ENCODE measurements at places on chromosomes 4 and X. TPM values are rescaled to one million over a fixed set of nuclear protein-coding genes. Genes with fewer than 3 reads are reported as not detected.

Gene DAPP1
- 38.8 TPM for total RNA-seq

- DNase-seq = no peak
- H3K4me1 ChIP-seq = no peaks in the 10 kb centered on the region
- H3K36me3 ChIP-seq = no peaks in the 10 kb centered on the region
- no peaks in the 10 kb centered on the region for H3K27me3 ChIP-seq
- no peak overlapping the region for H3K4me3 ChIP-seq
These were observed 278.1 kb downstream of the NKX6-1 start for GRCh38 chr4:84220990-84221389.

DNA sequence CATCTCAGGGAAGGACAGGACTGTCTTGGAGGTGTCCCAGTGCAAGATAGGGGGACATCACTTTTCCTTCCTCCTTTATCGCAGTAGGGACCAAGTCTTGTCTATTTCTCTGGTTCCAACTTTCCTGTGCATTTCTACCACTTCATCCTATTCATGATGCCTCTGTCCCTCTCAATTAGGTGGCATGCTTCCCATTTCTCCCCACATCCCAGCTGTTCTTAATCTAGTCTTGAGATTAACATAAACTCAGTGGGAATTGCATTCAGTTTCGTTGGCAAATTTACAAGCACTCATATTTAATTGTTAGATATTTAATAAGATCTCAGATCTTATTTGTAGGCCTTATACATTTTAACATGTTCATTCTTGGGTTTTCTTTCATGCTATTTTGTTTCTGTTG lies 15.7 kb upstream of the ODAM start:
- no peak for DNase-seq
- H3K27ac ChIP-seq = no peak overlapping the region
- no peaks in the 10 kb centered on the region for H3K36me3 ChIP-seq
- no peak overlapping the region for H3K4me3 ChIP-seq

Gene RAI2
- 0.17 TPM for total RNA-seq

GRCh38 chrX:134543288-134543687 lies 83.3 kb downstream of the HPRT1 start:
- no peak overlapping the region for H3K27ac ChIP-seq
- peaks cover 3% of the 10 kb centered on the region for H3K27me3 ChIP-seq
- H3K36me3 ChIP-seq = no peaks in the 10 kb centered on the region
- no peak overlapping the region for H3K4me3 ChIP-seq
- H3K4me1 ChIP-seq = peaks cover 15% of the 10 kb centered on the region

- DNase-seq = no peak
- peaks cover 6% of the 10 kb centered on the region for H3K4me1 ChIP-seq
- no peak overlapping the region for H3K4me3 ChIP-seq
- H3K27me3 ChIP-seq = no peaks in the 10 kb centered on the region
- no peak overlapping the region for H3K27ac ChIP-seq
These were observed 51.6 kb downstream of the ATP8A1 start for GRCh38 chr4:42605264-42605663.

DNA sequence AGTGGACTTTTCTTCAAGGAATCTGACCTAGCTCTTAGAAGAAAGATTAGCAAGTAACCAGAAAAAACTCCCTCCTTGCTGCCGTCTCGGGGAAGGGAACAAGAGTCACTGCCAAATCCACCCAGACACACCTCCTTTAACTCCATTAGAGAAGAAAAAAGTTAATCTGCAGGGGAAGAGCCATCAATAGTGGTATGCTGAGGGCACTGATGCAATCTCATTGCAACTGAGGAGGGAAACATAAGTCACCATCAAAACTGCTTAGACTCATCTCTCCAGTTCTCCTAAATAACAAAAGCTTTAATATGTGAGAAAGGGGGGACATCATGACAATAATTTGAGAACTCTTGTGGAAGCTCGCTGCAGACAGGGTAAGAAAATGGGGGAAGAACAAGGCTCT lies 49.3 kb upstream of the MAGED4B start:
- no peaks in the 10 kb centered on the region for H3K27me3 ChIP-seq
- no peaks in the 10 kb centered on the region for H3K36me3 ChIP-seq
- no peak overlapping the region for H3K27ac ChIP-seq
- H3K4me3 ChIP-seq = no peak overlapping the region

Gene FREM3
- total RNA-seq = not detected

- H3K4me1 ChIP-seq = no peaks in the 10 kb centered on the region
- H3K27ac ChIP-seq = no peak overlapping the region
- H3K27me3 ChIP-seq = peaks cover 2% of the 10 kb centered on the region
- no peak overlapping the region for H3K4me3 ChIP-seq
These were observed 4.7 kb upstream of the IL1RAPL1 start for GRCh38 chrX:28582511-28582910.

DNA sequence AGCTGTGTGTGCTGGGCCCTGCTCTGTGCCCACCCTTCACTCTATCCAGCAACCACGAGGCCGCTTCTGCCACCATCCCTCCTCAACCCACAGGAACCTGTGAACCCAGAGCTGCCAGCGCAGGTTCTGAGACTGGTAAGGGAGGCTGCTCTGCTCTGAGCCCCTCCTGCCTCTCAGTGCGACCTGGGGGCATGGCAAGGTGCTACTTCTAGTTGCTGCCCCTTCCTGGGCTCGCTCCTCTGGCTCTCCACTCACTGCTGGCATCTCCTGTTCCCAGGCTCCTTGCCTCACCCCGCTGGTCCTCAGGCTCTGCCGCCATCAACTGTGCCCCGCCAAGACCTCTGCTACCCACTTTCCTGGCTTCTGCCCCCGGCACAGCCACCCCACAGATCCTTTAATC lies 39.3 kb downstream of the RNF212 start:
- no peak overlapping the region for H3K27ac ChIP-seq
- peaks cover 5% of the 10 kb centered on the region for H3K4me1 ChIP-seq
- no peak overlapping the region for H3K4me3 ChIP-seq
- no peak for DNase-seq
- peaks cover 14% of the 10 kb centered on the region for H3K27me3 ChIP-seq

DNA sequence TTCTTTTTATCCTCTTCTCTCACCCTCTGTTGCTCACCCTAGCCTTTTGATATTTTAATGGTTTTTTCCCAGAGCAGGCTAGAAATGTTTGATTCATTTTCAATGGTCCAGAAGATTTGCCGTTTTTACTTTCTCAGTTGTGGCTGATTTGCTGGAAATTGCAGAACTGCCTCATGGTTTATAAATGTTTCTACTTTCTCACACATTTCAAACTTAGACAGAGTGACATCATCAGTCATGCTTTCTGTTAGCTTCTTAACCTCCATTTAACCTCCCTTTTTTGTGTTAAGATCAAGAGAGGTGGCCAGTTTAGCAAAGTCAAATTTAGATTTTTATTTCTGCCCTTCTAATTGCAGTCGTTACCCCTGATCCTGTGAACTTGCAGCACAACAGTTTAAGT lies 8.7 kb downstream of the RXFP1 start:
- DNase-seq = no peak
- no peak overlapping the region for H3K27ac ChIP-seq
- no peak overlapping the region for H3K4me3 ChIP-seq
- peaks cover 6% of the 10 kb centered on the region for H3K27me3 ChIP-seq
- H3K36me3 ChIP-seq = no peaks in the 10 kb centered on the region

Gene PRSS12
- not detected for total RNA-seq

DNA sequence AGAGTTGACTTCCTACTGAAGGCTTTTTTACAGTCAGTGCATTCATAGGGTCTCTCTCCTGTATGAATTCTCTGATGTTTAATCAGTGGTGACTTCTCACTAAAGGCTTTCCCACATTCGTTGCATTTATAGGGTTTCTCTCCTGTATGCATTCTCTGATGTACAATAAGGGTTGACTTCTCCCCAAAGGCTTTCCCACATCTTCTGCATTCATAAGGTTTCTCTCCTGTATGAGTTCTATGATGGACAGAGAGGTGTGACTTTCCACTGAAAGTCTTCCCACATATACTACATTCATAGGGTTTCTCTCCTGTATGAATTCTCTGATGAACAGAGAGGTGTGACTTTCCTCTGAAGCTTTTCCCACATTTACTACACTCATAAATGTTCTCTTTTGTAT lies 45.2 kb downstream of the ZNF674 start:
- H3K27ac ChIP-seq = no peak overlapping the region
- DNase-seq = no peak
- H3K27me3 ChIP-seq = no peaks in the 10 kb centered on the region
- H3K4me1 ChIP-seq = no peaks in the 10 kb centered on the region
- no peak overlapping the region for H3K4me3 ChIP-seq
- H3K36me3 ChIP-seq = peaks cover 32% of the 10 kb centered on the region

Gene TRAM1L1
- total RNA-seq = not detected

DNA sequence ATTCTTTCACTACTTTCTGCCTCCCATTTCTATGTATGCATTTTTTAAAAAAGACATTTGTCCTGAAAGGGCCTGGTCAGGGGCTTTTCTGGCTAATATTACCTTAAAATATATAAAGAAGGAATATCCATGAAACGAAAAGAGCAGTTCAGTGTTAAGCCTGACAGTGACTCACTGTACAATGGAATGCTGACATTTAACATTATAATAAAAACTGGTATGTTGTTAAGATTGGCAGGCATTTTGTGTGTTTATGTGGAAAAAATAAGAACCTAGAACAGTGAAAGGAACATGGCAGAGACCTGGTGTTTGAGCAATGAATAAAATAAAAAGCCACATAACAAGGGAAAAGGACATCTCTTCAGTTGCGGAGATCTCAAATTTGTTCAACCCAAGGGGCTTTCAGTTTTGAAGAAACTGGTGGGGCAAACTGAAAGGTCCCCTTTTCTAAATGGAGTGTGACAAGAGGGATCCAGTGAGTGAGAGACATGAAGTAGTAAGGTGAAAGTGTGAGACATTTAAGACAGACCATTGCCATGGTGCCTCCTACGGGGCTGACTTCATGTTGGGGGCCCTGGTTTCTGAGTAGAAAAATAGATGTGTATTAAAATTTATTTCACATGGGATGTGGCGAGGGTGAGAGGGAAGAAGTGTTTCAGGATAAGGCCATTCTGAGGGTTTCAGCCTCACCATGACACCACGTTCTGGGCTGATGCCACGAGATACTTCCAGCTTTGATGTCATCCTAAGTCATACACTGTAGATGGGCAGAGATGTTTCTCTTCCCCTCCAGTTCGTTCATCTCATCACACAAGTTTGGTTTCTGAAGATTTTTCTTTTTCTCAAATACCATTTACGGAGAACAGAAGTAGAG lies 324.9 kb downstream of the PPP3CA start:
- H3K4me3 ChIP-seq = no peak overlapping the region
- H3K4me1 ChIP-seq = peaks cover 50% of the 10 kb centered on the region
- H3K36me3 ChIP-seq = peaks cover 19% of the 10 kb centered on the region
- H3K27ac ChIP-seq = no peak overlapping the region
- no peak for DNase-seq

- no peak overlapping the region for H3K4me3 ChIP-seq
- no peak for DNase-seq
- H3K27ac ChIP-seq = no peak overlapping the region
- H3K36me3 ChIP-seq = no peaks in the 10 kb centered on the region
These were observed 29.5 kb upstream of the SORBS2 start for GRCh38 chr4:185841451-185841850.

GRCh38 chr4:2286904-2287593 lies 25.1 kb upstream of the MXD4 start:
- peaks cover 3% of the 10 kb centered on the region for H3K27me3 ChIP-seq
- peaks cover 22% of the 10 kb centered on the region for H3K4me1 ChIP-seq

DNA sequence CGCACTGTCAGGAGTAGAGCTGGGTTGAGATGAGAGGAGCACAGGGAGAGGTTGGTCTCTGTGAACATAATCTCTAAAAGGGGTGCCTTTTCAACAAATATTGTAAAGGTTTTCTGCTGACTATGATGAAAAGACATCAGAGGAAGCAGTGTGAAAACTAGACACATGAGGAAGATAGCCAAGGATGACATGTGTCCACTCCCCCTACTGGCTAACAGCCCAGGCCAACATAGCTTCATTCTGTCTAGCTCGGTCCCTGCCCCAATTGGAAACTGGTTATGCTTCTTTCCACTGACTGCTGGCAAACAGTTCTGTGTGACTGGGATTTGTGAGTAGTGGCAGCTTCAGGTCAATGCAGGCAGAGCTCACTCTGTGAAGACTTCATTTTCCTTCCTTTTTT lies 115.4 kb upstream of the ESX1 start:
- H3K4me3 ChIP-seq = no peak overlapping the region
- no peak for DNase-seq
- no peaks in the 10 kb centered on the region for H3K27me3 ChIP-seq
- H3K36me3 ChIP-seq = no peaks in the 10 kb centered on the region
- no peak overlapping the region for H3K27ac ChIP-seq

DNA sequence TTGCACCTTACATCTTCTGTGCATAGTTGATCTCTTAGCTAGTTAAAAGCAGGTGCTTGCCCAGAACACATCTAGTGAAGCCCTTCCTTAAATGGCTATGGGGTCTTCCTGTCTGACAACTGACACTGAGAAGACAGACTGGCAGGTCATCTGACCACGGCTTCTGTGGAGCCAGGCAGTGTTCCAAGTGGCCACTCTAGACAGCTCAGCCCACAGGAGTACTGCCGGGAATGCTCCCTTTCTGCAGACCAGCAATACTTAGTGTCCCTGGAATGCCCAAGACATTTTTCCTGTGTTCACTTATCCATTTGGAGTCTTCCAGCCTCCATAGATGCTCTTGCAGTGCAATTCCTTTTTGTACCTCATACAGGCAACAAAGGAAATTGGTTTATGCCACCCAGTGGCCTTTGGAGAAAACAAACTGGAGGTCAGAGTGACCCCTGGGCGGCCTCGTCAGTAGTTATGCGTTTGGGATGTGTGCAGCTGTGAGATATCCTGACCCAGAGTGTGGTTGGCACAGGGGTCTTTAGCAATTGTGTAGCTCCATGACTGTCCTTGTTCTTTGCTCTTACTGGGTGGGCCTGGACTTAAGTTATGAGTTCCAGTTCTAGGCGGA lies 335.5 kb downstream of the ARHGAP10 start:
- H3K27me3 ChIP-seq = no peaks in the 10 kb centered on the region
- no peak overlapping the region for H3K4me3 ChIP-seq
- no peak for DNase-seq
- H3K36me3 ChIP-seq = peaks cover 2% of the 10 kb centered on the region
- no peak overlapping the region for H3K27ac ChIP-seq

- no peak for DNase-seq
- H3K27ac ChIP-seq = no peak overlapping the region
- H3K27me3 ChIP-seq = no peaks in the 10 kb centered on the region
- H3K4me3 ChIP-seq = no peak overlapping the region
- H3K36me3 ChIP-seq = no peaks in the 10 kb centered on the region
- no peaks in the 10 kb centered on the region for H3K4me1 ChIP-seq
These were observed 436.2 kb downstream of the TLL1 start for GRCh38 chr4:166309286-166309685.

Gene ASB12
- not detected for total RNA-seq

Gene FABP2
- not detected for total RNA-seq

GRCh38 chr4:14856062-14856933 lies 146.0 kb upstream of the CPEB2 start:
- peaks cover 52% of the 10 kb centered on the region for H3K4me1 ChIP-seq
- no peak overlapping the region for H3K4me3 ChIP-seq

DNA sequence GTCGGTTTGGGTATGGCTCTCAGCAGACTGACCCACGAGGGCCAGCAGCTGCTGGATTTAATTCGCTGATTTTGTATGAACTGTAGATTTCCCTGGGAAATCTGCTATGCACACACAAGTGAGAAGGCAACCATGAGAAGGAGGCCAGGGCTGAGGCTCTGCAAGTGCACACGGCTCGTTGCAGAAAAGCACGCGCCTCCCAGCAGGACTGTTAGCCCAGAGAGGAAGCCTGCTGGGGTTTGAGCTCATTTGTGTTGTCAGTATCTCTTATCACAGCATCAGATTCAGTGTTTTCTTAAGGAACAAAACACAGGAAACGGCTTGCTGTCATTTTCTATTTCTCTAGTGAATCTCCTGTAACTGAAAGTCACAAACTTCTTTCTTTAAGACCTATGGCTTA lies 296.2 kb upstream of the FAT1 start:
- H3K4me1 ChIP-seq = no peaks in the 10 kb centered on the region
- H3K27ac ChIP-seq = no peak overlapping the region
- no peaks in the 10 kb centered on the region for H3K36me3 ChIP-seq
